M059J (cell line): ENCODE measurements at places on chromosomes 1 and 21. TPM values are rescaled to one million over a fixed set of nuclear protein-coding genes. Genes with fewer than 3 reads are reported as not detected.
A peak's percentile ranks its signal among the peaks of the same experiment; 100 is the strongest.

DNA sequence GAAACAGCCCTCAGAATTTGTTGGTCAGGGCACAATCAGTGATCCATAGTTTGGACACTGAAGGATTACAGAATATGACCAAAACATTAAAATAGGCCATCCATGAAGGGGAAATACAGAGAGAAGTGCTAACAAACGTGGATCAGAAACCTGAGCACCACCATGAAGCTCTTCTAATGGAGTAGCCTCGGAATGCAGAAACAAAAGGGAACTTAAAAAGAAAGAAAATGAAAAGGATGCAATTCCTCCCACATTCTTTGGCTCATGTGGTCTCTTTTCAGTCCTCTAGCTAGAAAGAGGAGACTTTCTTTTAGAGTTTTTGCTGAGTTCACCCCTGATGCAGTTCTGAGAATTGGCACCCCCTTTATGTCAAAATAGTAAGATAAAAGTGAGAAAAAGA is 989.8 kb upstream of the B3GALT2 start:
- no peak for DNase-seq

GRCh38 chr1:68225781-68226180 is 6.5 kb downstream of the WLS start:
- DNase-seq: peak; percentile 25

GRCh38 chr21:46112725-46113215 is 14.9 kb downstream of the COL6A2 start:
- DNase-seq: no peak

DNA sequence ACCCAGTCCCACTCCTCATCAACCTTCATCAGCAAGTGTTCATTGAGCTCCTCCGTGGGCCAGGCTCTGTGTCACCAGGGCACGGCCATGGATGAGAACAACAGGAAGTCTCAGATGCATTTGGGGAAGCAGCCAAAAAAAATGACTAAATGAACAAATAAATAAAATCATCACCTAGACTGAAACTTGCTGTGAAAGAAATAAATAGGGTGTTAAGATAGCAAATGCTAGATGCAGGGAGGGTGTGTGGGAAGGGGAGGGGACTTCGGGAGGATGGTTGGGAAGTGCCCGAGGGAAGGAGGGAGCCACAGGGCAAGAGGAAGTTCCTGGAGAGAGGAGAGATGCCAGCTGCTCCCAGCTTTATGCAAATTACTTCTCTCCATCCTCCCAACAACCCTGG is 696.7 kb downstream of the PTPRU start:
- DNase-seq: peak; percentile 48

DNA sequence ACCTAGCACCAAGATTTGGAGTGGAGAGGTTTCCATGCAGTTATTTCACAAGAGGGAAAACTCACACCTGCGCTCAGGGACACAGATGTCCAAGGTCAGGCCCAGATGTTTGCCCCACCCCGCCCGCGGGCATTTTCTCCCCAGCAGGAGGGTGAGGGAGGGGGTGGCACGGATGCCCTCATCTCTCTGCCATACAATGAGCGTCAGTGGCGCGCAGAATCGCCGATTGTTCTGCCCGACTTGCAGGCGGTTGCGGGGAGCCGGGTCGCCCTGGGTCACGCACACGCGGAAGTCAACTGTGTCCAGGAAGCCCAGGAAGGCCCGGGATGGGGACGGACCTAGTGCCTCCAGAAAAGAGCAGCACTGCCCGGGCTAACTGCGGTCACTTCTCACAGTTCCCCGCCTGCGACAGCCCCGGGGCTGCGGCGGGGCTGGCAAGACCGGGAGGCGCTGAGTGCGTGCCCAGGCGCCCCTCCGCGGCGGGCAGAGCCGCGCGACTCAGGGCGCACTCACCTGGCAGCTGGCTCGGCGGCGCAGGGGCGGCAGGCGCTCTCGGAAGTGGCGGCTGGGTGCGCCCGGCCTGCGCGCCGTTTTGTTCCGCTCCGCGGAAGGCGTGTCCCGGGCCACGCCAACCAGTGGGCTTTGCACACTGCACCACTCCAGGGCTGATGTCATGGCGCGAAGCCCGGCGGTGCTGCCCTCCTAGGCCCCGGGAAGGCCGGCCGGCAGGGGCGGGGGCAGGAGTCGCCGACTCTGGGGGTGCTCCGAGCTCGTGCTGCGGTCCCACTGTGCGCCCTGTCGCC is at the start of gene CSRP1:
Gene CSRP1 (minus strand): TSS at position 567 of the 803 bp plus-strand sequence. CDS start 10,820 bp downstream, outside the sequence.
- peak; percentile 77 for DNase-seq

DNA sequence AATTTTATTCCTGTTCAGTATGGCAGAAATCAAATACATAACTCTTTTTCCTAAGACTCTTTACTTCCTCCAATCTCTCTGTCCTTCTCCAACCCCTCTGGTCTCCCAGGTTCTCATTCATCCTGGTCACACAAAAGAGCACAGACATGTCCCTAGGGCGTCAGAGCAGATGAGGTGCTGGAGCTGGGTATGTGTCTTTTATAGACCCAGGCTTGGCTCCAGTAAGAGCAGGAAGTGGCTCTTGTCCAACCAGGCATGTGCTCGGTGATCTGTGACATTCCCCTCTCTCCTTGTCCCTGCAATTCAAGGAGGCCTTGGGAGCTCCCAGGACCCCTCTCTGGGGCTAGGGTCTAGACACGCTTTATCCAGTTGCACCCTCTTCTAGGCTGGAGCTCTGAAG is 18.0 kb upstream of the LCE2D start:
- DNase-seq: no peak

- no peak for DNase-seq
Observed at GRCh38 chr21:45260191-45260825, 27.4 kb downstream of the POFUT2 start.

GFI1 gene
- 2.0 and 2.3 TPM in 2 replicates for total RNA-seq
